RWPE1 (cell line): ENCODE measurements at places on chromosomes 12 and 14.

- DNase-seq, result no peak
Observed at GRCh38 chr14:103041464-103041863, 15.9 kb downstream of the CDC42BPB start.

DNA sequence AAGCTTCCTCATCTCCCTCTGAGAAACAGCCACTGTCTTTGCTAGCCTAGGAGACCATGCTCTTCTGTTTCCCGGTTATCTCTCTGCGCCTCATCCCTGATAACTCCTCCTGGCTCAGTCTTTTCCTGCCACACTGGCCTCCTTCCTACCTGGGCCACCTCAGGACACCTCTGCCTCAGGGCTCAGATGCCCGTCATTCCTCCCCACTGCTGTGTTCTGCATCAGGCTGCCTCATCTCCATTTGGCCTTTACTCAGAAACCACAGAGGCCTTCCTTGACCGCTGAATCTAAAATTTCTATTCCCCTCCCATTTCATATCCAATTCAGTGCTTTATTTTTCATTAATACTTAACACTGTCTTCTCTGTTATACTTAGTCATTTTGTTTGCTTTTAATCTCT is 311.0 kb upstream of the RGS6 start:
- no peak for DNase-seq

DNA sequence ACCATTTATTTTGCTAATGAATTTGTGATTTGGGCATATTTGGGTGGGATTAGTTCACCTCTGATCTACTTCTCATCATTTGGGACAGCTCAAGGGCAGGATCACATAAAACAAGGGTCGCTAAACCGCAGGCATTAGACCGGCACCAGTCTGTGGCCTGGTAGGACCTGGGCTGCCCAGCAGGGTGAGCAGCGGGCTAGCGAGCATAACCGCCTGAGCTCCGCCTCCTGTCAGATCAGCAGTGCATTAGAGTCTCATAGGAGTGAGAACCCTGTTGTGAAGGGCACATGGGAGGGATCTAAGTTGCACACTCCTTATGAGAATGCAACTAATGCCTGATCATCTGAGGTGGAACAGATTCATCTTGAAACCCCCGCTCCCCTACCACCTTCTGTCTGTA is 785.3 kb downstream of the TRHDE start:
- no peak for DNase-seq

DNA sequence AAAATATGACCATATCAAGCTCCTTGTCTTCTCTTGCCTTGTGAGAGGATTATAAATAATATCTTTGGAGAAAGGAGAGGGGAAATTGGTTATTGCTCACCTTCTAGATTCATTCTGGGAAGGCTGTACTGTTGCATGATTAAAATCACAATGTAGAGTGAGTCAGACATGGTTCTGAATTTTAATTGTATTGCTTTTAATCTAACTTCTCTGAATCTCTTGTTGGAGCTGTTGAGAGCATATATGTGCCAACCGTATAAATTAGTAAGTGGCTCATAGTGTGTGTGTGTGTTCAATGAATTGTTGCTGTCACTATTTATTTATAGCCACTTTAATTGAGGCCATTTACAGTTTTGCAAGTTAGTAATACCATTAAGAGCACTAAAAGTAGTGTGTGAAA is 56.1 kb downstream of the KCNJ8 start:
- no peak for DNase-seq

- no peak for DNase-seq
Observed at GRCh38 chr12:118925826-118926225, 55.5 kb upstream of the SRRM4 start.

DNA sequence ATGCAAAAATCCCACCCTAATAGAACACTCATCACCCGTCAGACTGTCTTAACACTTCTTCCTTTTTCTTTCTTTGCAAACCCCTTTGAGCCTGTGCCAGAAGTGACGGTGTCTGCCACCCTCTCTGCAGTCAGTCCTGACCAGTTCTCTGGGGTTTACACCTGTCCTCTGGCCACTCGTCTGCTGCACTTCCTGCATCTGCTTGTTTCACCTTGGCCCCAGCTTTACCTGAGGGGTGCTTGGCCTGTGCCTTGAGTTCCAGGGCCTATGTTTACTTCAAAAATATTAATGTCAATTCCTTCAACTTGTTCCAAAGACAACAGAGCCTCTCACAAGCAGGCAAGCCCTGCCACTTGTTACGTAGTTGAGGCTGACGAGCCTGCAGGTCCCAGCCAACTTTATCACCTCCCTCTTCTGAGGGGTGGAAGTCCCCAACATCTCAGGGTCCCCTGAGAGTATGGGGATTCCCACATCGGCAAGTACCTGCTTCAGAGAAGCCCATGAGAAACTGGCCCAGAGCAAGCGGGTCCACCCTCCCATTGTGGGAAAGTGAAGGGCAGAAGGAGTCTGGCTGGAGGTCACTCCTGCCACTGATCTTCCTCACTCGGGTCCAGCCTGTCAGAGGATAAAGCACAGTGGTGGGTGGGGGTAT is 205.4 kb downstream of the DAD1 start:
- no peak for DNase-seq

- DNase-seq, result no peak
Observed at GRCh38 chr14:95424529-95424928, 91.9 kb downstream of the SYNE3 start.

- DNase-seq, result no peak
Observed at GRCh38 chr14:23433457-23433856, 2.0 kb downstream of the MYH7 start.
